CD4-positive, alpha-beta T cell treated with Interleukin-6 for 4 hours (primary cell): ENCODE measurements at places on chromosomes 2 and 18.
A peak's percentile ranks its signal among the peaks of the same experiment; 100 is the strongest.

GRCh38 chr2:128666596-128666995, 347.9 kb upstream of the HS6ST1 start:
- no peak for DNase-seq

- no peak for DNase-seq
Measured at GRCh38 chr2:183089192-183089851, 10.8 kb downstream of the DUSP19 start.

DNA sequence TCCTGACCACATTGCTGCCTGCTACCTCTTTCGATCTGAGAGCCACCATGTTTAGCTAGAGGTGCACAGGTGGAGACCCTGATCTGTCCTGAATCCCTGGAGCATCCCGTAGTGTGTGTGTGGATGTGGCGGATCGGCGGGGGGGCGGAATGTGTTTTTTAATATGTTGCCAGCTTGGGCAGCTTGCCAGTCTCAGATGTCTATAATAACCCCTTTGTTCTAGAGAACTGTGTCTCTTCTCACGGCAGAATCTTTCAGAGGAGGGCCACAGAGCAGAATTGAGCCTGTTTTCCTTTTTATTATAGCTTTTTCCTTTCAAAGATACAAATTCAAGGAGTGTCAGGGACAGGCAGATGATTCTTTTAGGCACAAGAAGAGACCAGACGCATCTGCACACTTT, 934.1 kb upstream of the KLHL29 start:
- DNase-seq = no peak

DNA sequence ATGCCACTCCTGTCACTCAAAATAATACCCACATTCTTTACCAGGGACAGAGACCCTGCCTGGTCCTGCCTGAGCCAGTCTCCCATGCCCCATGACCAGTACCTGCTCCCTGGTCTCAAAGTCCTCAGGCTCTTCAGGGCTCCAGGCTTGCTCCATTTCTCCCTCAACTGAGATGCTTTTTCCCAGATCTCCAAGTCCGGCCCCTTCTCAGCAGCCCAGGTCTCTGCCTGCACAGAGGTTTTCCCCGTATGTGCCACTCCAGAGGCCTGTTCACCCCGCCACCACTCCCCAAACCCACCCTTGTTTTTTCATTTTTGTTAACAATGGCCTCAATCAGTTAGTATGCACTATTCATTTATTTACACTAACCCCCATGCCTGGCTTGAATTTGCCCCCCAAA, 499.5 kb upstream of the MYT1L start:
- no peak for DNase-seq

- no peak for DNase-seq
Measured at GRCh38 chr2:893311-893710, 57.3 kb upstream of the SNTG2 start.

GRCh38 chr2:165016772-165017411, 61.6 kb upstream of the SLC38A11 start:
- DNase-seq = no peak

DNA sequence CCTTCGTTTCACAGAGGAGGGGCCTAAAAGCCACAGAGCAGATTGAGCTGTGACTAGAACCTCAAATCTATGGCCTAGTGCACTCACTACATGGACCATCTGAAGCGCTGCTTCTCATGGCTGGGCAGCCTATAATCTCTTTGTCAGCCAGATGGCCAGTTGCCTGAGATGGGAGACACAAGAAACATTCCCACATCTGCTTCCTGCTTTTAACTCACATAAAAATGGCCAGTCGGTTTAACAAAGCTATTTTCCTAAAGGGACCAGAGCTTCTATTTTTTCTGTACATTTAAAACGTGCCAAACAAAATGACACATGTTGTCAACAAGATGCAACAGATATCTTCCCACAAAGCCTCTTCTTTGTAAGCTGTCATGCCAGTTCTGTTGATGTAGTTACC, 173.8 kb downstream of the GFPT1 start:
- DNase-seq = no peak

DNA sequence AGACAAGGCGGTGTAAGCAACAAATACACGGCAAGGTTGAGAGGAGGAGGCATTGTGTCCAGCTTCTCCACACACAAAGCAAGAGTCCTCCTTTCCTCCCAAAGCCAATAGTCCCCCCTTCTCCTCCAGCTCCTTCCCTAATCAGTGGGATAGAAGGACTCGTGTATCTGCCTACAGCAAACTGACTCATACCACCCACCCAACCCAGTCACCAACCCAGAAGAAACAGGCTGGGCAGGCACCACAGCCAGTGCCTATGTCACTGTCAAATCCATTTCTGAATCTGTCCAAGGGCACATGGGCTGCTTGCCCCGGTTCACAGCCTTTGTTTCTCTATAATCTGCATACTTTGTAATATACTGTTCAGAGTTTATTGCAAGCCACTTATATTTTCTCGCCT, 19.2 kb upstream of the NMS start:
- no peak for DNase-seq

DNA sequence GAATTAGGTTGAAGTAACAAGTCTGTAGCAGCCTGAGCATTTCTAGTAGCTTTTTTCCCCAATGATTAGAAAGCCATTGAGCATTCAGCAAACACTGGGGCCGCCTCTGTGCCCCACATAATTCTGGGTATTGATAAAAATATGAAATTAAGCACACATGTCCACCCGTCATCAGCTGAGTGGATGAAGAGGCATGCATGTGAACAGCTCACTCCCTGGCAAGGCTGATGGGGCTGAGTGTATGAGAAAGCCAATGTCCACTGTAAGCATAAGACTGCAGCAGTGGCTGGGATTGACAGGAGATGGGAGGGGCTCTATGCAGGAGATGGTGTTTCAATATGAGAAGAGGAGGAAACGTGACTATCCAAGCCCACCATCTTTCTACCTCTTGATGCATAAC, 124.4 kb upstream of the KLHL29 start:
- no peak for DNase-seq

DNA sequence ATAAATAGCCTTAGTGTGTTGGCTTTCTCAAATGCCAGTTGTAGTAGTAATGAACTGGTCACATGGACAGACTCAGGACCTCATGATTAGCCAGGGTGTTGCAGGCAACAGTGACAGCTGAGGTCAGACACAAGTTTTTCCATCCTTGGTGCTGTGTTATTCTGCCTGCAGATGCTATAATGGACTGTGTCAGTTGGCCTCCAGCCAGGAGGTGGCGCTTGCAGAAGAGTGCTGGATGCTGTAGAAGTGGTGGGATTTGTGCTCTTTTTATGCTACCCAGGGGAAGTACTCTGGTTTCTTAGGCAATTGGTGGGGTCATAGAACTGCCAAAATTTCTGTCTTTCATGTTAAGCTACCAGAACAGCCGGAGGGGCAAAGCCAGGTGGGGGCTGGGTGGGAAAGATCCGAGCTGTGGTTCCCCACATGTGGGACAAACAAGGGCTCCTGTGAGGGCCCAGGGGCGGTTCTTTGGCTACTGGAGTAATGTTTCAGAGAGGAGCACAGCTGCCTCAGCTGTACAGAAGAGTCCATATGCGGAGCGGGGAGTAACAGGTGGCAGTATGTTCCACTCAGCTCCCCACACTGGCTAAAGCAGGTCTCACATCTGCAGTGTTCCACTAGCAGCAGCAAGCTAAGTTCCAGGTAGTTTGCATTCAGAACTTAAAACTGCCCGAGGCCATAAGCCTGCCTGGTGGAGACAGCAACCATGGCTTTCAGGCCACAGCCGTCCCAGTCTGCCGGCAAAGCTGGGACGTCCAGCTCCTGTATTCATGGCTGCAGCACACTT, 104.4 kb downstream of the GULP1 start:
- no peak for DNase-seq

DNA sequence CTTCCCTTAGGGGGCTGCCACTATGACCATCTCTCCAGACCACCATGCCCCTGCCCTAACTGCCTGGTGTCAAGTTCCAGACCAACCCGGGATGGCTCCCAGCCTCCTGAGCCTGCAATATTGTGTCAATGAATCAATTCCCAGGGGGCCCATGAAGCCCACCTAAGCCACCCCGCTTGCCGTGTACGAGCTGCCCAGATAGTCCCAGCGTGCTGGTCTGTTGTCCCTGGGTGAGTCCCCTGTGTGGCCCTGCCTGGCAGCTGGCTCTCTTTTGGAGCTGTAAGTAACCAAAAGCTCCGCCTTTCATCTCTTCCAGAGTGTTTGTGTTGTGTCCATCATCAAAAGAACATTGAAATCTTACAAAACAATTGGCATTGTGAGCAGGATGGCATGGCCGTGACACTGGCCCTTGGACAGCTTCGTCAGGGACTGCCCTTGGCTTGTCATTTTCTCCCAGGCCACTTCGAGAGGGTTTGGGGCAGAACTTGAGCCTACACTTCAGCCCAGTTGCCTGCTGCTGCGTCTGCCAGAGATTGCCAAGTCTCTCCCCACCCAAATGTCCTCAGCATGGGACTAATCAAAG, 11.3 kb upstream of the MAL start:
- DNase-seq = no peak

DNA sequence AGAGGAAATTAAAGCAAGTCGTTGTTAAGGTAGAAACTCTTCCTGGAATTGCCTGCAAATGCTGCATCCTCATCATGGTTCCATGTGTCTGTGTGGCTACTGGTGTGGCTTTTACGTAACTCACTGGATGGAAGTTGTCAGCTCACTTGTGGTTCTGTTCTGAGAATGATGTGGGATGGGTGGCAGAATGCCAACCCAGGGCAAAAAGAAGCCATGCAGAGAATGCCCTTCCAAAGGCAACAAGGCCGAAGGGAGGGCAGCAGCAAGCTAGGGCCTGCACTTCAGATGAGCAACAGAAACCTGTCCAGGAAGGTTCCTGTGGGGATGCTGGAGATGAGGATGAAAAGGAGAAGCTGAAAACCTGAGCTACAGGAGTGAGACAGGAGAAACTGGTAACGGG, 10.4 kb upstream of the NAPG start:
- no peak for DNase-seq

GRCh38 chr2:98484652-98485452, 40.2 kb downstream of the INPP4A start:
- DNase-seq = peak; percentile 18

DNA sequence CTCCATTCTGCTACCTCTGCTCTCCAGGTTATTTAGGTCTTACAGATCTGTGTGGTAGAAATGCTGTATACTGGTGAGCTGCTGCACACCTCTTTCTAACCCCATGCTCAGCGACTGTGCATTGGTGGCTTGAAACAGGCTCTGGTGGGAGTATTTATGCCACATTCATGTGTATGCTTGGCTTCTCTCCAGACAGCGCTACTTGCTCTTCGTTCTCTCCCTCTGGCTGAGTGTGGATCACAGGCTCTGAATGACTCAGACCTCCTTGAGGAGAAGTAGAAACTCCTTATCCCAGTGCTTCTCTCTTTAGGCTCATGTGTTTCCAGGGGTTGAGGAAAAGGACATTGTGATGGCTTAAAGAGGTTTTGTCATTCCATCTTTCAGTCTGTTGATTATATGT, 54.9 kb downstream of the FHOD3 start:
- DNase-seq = no peak

DNA sequence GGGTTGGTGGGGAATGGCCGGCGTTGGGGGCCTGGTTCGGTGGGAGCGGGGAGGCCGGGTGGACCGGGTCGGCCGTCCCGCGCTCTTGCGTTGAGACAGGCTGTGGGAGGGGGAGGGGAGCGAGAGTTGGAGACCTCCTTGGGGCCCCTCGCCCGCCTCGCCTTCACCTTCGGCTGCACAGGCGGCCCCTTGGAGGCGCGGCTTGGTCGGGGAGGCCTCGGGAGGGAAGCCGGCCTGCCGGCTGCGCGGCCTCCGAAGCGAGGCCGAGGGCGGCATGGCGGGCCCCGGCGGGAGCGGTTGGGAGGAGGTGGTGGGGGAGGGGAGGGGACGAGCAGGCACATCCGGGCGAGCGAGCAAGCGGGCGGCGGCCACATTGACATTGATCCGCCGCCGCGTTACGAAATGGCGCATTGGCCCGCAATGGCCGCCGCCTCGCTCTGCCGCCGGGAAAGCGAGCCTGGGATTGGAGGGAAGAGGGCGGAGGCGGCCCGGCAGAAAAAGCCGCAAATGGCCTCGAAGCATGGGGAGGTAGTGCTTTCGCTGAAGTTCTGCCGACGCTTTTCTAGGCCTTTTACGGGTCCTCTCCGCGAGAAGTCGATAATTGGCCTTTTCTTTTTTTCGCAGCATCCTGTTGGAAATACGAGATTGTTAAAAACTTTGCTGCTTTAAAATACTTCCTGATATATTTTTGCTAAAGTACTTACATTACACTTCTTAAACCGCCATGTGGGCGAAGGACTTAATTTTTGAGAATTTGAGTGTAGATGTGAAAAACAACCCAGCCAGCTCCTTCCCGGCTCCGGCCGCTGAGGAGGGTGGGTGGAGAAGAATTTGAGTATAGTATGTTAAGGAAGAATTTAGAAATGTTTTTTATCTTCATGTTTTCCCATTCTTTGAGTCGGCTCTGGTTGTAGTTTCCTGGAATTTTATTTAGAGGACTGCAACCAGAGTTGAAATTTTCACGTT, 580 bp downstream of the HNRNPA3 start:
- DNase-seq = peak; percentile 93

- no peak for DNase-seq
Measured at GRCh38 chr2:179344970-179345369, 80.3 kb upstream of the SESTD1 start.

DNA sequence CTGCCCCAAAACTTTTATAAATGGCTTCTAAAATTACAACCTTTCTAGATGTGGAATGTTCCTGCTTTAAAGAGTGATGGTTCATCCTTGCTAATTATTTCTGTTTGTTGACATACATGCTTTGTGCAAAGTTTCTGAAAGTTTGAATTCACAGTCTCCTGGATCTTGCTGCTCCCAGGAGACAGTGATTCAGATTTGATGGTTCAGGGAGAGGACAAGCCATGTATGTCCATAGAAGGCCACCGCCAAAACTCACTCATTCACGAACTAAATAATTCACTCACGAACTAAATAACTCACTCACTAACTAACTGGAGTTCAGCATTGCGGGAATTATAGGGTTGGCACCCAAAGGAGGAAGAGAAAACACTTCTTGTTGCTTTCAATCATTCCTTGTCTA, 416.5 kb upstream of the ZEB2 start:
- DNase-seq = no peak

DNA sequence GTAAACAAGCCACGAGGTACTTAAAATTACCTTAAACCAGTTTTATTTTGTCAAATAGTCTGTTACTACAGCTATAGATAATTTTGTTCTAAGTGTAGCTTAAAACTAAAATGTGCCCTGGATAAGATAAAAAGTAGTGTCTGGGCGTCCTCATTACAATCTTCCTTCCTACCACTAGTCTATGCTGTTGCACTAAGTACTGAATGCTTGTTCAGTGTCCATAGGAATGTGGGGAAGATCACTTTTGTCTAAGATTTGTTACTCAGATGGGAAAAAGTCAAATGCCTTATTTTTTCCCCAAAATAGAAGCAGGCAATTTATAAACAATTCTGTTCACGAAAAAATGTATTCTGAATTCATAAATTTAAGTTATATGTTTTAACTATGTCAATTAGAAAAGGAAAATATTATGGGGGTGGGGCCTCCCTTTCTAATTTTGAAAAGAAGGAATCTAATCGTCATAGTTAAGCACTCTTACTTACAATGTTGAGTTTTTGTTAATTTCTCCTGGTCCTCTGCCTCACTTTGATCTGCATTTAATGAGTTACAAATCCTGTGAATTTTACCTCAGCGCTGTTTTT, 140.4 kb upstream of the VRK2 start:
- no peak for DNase-seq
